ENCODE measurements at places on chromosomes 4 and X. TPM values are rescaled to one million over a fixed set of nuclear protein-coding genes. Genes with fewer than 3 reads are reported as not detected.

GRCh38 chrX:94361241-94361640, 687.2 kb downstream of the FAM133A start:
- no peak for DNase-seq

GRCh38 chr4:140408974-140409373, 18.5 kb downstream of the CLGN start:
- no peak for DNase-seq

- DNase-seq: no peak
Observed at GRCh38 chr4:5079581-5079980, 28.3 kb downstream of the STK32B start.

- no peak for DNase-seq
Observed at GRCh38 chrX:86930419-86930818, 587.2 kb upstream of the KLHL4 start.

- no peak for DNase-seq
Observed at GRCh38 chr4:95106408-95106928, 348.7 kb downstream of the BMPR1B start.

PPP4R3C gene
- total RNA-seq: not detected
